Left renal cortex interstitium (tissue), 4 donors: ENCODE measurements at places on chromosomes 4 and X. TPM values are rescaled to one million over a fixed set of nuclear protein-coding genes. Genes with fewer than 3 reads are reported as not detected.

NDST3 gene
- polyA plus RNA-seq: 2.6 TPM

FGB gene
- 6.5 TPM for polyA plus RNA-seq

PCDH7 gene
- polyA plus RNA-seq: 20.3 TPM

KCNIP4 gene
- polyA plus RNA-seq: 15.2 TPM

KCND1 gene
- 2.6 TPM for polyA plus RNA-seq

JAKMIP1 gene
- polyA plus RNA-seq: 0.14 TPM

FAM241A gene
- polyA plus RNA-seq: 1.7 TPM

TMLHE gene
- polyA plus RNA-seq: 32.0 TPM

PAGE2B gene
- not detected for polyA plus RNA-seq

CXorf49 gene
- polyA plus RNA-seq: not detected

ARMCX6 gene
- 69.9 TPM for polyA plus RNA-seq

AMELX gene
- not detected for polyA plus RNA-seq

ITM2A gene
- polyA plus RNA-seq: 75.8 TPM

SPANXN3 gene
- polyA plus RNA-seq: not detected

FRMD7 gene
- polyA plus RNA-seq: 1.5 TPM

MAGEA6 gene
- polyA plus RNA-seq: not detected

SLC7A11 gene
- polyA plus RNA-seq: 2.0 TPM

VCX3B gene
- not detected for polyA plus RNA-seq
